CD4-positive, alpha-beta T cell treated with Interleukin-17A for 1 hour (primary cell): ENCODE measurements at places on chromosomes 16 and 17.

- no peak for DNase-seq
Measured at GRCh38 chr17:69630056-69630635, 215.6 kb downstream of the MAP2K6 start.

DNA sequence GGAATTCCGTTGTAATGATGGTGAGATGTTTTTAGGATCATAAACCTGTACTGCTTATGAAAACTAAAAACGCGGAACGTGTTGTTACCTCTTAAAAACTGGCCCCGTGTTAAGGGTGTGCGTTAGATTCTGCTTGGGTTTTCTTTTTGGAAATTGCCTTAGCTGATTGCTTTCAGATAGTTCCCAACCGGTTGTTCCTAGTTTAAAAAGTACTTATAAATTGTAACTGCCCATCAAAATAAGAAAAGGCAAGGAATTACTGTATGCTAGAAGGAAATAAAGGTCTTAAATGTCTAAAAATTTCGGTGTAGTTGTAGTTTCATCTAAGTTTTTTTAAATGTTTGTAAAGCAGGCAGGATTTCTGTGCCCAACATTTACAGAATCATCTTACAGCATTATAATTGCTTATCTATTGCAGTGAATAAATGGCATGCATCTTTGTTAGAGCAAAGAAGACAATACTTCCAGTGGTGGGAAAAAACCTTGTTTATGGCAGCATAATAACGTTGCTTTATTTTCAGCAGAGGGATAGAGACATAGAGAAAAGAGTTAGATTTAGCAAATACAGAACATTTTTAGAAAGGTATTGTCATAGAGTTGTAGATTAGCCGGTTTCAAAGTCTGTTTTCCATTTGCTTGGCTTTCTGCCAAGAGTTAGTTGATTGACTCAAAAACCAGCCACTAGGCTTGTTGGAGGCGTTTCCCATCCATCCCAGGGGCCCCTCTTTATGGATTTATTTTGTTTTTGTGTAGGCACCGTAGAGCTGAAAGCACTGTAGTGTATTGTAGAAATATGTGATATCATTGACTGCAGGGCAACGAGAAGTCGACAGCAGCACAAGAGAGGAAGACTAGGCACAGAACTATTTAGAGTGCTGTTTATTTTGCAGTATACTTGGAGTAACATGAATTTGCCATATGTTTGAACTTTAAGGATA is 1.7 kb downstream of the PPM1D start:
- peak; percentile 65 for DNase-seq

DNA sequence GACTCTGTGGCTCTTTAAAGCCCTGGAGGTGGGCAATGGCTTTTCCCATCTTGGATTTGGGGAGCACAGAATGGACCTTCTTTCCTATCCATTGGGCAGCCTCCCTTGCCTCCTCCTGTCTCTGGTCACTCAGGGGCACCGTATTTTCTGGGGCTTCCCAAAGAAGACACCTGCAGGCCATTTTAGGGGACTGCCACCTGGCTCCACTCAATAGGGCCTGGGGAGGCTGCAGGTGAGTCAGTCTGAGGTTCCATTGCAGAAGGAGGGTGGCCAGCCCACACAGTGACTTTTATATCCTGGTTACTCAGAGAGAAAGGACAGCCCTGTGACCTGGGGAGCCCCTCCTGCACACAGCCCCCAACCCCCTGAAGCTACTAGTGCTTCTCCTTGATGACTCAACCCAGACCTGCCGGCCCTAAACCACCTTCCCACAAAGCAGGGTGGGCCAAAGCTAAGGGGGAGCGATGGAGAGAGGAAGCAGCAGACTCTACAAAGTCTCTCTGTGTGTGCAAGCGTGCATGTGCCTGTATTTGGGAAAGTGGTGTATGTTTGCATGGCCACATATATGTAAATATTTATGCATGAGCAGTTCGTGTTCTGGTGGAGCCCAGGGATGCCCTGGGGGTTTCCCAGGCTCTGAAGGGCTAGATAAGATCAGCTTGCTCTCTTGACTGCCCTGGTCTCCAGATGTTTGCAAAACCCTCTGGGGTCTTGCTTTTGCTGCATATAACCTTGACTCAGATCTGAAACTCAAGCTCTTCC is 5.0 kb downstream of the CX3CL1 start:
- no peak for DNase-seq

- DNase-seq: no peak
Measured at GRCh38 chr17:35750526-35751395, 2.3 kb downstream of the GAS2L2 start.

DNA sequence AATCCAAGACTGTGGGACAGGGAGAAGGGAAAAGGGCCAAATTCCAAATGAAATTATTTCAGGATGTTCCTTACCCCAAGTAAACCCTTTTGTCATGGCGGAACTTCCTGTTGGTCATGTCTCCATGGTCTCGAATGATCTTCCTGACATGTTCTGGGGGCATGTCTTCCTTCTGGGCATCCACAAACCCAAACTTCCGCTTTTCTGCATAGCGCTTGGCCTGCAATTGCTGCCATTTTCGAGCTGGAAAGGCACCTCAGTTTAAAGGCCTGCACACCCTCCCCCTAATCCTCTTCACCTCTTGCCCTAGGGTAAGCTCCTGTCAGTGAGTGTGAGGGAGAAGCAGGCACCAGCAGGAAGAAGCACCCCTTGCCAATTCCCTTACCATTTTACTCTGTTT is 1.2 kb downstream of the PRPF8 start:
- no peak for DNase-seq

- DNase-seq: no peak
Measured at GRCh38 chr16:65410801-65411200, 288.9 kb upstream of the CDH11 start.

- DNase-seq: no peak
Measured at GRCh38 chr17:28519236-28519635, 13.1 kb downstream of the FOXN1 start.

DNA sequence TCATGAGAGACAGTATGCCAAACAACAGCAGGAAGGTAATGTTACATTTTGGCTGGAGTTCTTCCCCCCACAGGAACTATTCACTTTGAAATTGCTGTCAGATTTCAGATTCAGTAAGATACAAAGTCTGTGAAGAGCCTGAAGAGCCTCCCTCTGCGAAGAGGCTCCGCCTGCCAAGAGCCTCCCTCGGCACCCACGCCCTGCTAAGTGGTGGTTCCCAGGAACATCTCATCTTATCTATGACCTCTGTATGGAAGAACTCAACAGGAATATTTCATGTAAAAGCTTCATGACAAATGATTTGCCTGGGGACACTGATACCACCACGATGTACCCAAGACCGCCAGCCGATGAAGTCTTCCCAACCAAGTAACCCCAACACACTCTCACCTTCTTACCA is 3.2 kb downstream of the ZC3H7A start:
- no peak for DNase-seq

- no peak for DNase-seq
Measured at GRCh38 chr17:280901-281300, 71.7 kb downstream of the RPH3AL start.

GRCh38 chr16:15973421-15973820 is 24.0 kb downstream of the ABCC1 start:
- no peak for DNase-seq

DNA sequence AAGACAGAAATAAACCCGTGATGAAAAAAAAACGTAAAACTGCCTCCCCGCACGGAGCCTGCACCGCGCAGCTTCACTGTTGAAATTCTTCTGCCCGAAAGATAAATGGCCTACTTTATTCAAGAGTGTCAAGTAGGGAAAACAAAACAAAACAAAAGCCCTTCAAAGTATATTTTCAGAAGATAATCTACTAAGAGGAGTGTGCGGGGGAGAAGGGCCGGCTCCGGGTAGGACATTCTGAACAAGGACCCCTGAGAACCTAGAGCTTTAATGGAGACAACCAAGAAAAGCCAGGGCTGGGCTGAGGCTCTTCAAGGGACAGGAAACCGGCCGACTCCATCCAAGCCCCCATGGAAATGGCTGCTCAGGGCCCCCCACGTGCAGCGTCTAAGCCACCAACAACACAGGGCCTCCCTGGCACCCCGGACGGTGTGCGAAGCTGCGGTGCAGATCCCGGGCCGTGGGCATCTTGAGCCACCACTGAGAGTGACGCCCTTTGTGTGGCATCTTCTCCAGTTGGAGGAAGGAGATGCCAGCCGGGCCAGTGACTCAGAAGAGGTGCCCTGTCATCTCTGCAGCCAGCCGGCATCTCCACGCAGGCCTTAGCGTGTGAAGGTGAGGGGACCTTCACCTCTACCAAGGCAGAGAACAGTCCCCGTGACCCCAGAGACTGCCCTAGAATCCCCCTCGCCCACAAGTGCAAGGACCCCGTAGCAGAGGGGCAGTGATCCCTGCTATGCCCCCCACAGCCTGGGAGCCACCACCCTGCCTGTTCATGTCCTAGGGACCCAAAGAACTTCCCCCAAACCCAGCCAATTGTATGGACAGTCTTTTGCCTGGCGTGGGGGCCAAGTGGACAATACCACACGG is 250.8 kb downstream of the C16orf95 start:
- no peak for DNase-seq

DNA sequence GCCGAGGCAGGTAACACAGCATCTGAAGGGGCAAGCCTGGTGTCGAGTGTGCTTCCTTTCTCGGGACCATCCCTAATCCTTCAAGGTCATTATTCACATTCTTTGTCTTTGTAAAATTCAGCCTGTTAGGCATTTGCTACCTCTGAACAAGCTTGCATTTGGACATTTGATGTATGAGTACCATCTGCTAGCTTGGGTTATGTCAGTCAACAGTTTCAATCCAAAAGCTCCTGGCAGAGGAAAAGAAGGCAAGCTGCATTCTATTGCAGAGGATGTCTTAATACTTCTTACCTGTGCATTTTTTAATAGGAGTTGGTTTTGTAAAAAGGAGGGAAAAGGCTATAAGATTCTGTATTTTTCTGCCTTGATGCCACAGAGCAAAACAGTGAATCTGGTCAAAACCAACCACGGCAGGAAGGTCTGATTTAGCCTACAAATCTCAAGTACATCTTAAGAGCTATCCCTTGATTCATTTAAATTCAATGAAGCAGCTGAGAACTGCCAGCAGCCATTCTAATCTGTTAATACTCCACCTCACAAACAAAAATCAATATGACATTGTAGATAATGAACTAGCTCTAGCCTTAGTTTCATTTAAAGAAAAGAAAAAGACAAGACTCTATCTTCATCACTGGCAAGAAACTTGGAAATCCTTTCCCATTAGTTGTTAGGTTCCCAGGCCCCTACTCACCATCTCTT is 39.0 kb downstream of the TEX2 start:
- DNase-seq: no peak

GRCh38 chr16:61364990-61365389 is 671.2 kb downstream of the CDH8 start:
- no peak for DNase-seq

GRCh38 chr16:64417711-64418227 is 704.1 kb downstream of the CDH11 start:
- no peak for DNase-seq

- peak; percentile 48 for DNase-seq
Measured at GRCh38 chr17:48625495-48626244, 488 bp downstream of the HOXB9 start.

DNA sequence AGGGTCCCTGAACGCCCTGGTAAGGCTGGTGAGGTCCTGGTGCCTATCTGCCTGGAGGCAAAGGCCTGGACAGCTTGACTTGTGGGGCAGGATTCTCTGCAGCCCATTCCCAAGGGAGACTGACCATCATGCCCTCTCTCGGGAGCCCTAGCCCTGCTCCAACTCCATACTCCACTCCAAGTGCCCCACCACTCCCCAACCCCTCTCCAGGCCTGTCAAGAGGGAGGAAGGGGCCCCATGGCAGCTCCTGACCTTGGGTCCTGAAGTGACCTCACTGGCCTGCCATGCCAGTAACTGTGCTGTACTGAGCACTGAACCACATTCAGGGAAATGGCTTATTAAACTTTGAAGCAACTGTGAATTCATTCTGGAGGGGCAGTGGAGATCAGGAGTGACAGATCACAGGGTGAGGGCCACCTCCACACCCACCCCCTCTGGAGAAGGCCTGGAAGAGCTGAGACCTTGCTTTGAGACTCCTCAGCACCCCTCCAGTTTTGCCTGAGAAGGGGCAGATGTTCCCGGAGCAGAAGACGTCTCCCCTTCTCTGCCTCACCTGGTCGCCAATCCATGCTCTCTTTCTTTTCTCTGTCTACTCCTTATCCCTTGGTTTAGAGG is 23.5 kb upstream of the BEAN1 start:
- DNase-seq: no peak

- no peak for DNase-seq
Measured at GRCh38 chr16:72073560-72074230, 10.7 kb downstream of the HPR start.

GRCh38 chr16:67179421-67180080 is 4.2 kb downstream of the MATCAP1 start:
- DNase-seq: no peak

DNA sequence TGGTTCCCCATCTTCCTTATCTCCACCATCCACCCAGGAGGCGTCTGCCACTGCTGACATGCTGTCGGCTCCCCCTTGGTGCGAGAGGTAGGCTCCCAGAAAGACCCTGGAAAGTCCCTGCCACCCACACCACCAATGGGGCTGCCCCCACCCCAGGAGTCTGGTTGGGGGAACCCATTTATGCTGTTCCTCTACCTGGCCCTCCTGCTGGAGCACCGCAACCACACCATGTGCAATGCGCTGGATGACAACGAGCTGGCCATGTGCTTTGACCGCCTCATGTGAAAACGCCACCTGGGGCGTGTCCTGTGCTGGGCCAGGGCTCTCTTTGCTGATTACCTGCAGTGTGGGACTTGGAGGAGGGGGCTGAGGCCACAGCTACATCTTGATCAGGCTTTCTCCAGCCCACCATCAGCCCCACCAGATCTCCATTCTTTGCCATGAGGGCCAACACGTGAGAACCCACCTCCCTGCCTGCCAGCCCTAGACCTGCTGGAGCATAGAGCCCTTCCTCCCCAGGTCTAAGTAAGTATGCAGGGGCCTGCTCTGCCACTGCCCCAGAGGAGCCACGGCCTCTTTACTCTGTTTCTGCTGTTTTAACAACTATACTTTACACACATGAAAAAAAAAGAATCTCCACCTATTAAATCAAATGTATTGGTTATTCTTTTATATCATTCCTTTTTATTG is 7.9 kb upstream of the ALDH3A1 start:
- no peak for DNase-seq

- no peak for DNase-seq
Measured at GRCh38 chr17:44067545-44067940, 1.1 kb upstream of the LSM12 start.

DNA sequence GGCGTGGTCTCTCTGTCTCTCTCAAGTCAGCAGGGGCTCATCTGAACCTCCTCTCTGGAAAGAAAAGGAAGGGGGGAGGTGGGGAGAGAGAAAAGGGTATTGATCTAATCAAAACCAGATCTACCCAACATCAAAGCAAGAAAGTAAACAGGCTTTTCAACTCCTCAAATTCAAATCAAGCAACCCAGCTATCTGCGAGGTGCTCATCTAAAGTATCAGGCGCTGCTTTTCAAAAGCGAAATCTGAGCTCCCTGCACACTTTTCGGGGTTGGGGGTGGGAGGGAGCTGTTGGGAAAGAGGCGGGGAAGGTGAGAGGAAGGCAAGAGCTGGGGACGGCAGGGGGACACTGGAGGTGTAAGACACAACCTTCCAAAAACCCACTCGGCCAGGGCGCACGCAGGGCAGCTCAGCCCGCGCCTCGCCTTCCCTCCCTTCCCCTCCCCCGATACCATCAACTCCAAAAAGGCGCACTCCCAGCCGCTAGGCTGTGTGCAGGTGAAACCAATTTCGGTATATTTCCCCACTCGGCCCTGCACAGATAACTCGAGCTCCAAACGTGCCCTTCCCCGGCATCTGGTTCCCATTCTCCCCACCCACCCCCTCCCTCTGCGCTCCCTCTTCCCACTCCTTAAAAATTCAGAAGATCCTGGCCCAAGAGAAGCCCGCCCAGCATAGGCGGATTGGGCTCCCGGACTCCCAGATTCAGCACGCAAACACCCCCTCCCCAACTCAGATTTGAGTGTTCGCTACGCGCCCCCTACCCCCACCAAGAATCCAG is 2.6 kb downstream of the AXIN2 start:
- no peak for DNase-seq
